ENCODE measurements at places on chromosomes 6 and 20.

GRCh38 chr20:62759981-62760431 lies 36.3 kb upstream of the MRGBP start:
- no peak for DNase-seq

- DNase-seq = no peak
Measured at GRCh38 chr6:157709555-157709954, 113.5 kb upstream of the SNX9 start.

DNA sequence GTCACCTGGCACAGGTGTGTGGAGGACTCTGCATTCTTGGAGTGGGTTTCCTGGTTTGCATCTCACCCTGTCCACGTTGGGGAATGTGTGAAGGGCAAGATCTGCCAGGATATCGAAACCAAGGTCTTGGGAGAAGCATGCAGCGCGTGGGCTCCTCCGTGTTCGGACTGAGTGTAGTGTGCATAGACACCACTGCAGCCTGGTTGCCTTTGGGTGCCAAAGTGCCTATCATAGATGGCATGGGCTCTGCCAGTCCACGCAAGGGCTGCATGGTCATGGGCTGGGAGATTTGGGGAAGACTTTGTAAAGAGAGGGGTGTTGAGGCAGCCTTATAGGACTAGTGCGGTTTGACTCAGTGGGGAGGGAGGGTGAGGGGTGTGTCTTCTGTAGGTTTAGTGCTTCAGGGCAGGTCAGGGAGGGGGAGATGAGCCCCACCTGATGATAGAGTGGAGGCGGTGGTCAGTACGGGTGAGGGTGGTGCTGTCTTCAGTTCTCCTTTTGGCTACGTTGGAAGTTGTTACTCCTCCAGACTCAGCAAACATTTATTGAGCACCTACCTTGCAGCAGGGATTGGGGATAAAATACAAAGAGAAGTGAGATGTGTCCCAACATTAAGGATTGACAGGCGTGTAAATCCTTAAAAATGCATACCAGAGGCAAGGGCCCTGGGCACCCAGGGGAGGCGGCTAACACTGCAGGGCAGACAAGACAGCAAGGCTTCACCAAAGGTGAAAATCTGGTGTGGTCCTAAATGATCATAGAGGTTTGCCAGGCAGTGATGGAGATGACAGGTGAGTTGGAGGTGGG lies 28.3 kb downstream of the DUSP22 start:
- DNase-seq = no peak

GRCh38 chr6:20866935-20867703 lies 332.9 kb downstream of the CDKAL1 start:
- peak; percentile 64 for DNase-seq

GRCh38 chr6:6221787-6222535 lies 98.5 kb downstream of the F13A1 start:
- DNase-seq = no peak

GRCh38 chr6:7566617-7567173 lies 23.3 kb upstream of the SNRNP48 start:
- DNase-seq = no peak

- DNase-seq = peak; percentile 15
Measured at GRCh38 chr6:128932061-128932460, 49.1 kb downstream of the LAMA2 start.

- DNase-seq = no peak
Measured at GRCh38 chr20:757506-757905, 10.8 kb downstream of the SLC52A3 start.

DNA sequence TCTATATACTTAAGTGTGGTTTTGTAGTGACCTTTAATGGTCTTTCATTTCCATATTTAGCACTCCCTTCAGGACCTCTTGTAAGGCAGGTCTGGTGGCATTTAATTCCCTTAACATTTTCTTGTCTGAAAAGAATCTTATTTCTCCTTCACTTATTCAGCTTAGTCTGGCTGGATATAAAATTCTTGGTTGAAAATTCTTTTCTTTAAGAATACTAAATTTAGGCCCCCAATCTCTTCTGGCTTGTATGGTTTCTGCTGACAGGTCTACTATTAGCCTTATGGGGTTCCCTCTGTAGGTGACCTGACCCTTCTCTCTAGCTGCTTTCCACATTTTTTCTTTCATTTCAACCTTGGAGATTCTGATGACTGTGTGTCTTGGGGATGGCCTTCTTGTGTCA lies 236.9 kb downstream of the THBS2 start:
- DNase-seq = no peak

- DNase-seq = peak; percentile 38
Measured at GRCh38 chr6:79453558-79454042, 83.6 kb downstream of the LCA5 start.

GRCh38 chr20:53897884-53898555 lies 172.4 kb downstream of the BCAS1 start:
- DNase-seq = no peak

DNA sequence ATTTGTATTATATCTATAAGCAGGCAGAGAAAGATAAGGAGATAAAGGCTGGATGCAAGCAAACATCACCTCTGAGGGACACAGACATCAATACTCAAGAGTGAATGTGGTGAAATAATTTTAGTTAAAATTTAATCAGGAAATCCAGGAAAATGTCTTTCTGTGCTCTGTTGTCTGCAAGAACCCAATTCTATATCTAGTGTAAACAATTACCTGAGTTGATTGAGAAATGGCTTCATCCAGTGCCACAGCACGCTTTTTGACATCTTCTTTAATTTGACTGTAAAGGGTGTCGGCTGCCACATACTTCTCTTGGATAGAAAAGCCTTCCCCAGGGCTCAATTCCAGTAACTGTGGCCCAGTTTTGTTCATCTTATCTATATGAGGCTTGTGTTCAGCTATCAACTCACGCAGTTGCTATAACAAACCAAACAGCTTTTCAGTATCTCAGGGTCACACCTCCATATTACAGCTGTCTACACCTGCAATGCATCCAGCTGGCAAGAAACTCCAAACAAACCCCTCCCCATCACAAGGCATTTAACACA lies 131.6 kb downstream of the DST start:
- DNase-seq = no peak

DNA sequence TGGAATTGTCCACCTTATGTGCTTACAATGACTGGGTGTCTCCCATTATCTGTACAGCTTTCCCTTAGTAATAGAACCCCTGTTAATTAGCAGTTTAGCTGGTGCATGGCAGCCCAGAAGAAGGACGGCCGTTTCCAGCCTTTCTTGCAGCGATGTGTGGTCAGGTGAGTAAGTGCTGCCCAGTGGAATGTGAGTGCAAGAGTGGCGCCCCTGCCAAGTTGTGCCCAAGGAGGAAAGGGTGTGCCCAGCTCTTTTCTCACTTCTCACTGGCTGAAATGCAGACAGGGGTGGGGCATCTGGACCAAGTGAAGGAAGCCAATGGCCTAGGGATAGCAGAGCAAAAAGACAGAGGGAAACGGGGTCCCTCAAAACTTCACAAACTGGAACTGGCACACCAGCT lies 296.8 kb downstream of the PREX1 start:
- DNase-seq = no peak

DNA sequence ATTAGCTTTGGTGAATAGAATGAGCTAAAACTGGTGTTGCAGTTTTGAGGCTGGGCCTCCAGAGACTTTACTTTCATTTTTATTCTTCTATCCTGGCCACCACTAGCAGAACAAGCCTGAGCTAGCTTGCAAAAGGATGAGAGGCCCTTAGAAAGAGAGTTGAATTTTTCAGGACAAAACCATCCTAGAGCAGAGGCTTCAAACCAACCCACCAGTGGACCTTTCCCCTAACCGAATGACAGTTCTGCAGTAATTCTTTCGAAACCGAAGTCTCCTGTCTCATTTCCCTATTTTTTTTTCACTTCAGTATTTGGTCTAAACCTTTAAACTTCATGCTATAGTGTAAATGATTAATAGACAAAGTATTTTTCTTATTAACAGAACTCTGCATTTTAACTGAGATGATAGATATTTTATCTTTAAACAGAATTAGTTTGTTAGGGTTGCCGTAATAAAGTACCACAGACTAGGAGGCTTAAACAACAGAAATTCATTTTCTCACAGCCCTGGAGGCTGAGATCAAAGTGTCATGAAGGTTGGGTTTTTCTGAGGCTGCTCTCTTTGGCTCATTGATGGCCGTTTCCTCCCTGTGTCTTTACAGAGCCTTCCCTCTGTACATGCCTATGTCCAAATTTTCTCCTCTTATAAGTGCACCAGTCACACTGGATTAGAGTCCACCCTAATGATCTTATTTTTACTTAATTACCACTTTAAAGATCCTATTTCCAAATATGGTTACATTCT lies 80.6 kb upstream of the PAK5 start:
- no peak for DNase-seq

GRCh38 chr6:7021301-7021700 lies 86.5 kb upstream of the RREB1 start:
- no peak for DNase-seq

DNA sequence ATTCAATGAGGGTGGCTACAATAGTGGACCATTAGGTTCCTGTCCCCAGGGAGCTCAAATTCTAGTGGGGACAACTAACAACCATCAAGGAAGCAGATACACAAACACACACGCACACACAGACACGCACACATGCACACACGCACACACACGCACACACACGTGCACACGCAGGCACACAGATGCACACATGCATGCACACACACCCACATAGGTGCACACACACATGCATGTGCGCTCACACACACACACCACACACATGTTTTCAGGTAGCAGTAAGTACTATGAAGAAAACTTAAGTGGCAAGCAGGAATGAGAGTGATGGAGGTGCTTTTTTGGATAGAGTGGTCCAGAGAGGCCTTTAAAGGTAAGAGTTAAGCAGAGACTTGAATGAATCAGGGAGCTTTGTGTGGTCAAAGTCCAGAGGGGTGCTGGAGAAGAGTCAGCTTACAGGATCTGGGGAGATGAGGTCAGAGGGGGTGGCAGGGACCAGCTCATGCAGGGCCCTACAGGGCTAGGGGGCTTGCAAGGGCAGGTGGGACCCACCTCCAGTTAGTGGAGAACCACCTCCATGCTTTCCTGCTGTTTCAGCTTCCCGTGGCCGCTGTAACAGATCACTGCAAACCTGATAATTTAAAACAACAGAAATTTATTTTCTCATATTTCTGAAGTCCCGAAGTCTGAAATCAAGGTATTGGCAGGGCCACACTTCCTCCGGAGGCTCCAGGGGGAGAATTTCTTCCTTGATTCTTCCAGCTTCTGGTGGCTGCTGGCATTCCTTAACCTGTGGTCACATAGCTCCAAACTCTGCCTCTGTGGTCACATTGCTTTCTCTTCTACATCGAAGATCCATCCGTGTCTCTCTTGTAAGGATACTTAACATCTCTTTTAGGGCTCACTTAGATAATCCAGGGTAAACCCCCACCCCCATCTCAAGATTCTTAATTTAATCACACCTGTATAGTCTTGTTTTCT lies 6.9 kb upstream of the NSFL1C start:
- DNase-seq = no peak

DNA sequence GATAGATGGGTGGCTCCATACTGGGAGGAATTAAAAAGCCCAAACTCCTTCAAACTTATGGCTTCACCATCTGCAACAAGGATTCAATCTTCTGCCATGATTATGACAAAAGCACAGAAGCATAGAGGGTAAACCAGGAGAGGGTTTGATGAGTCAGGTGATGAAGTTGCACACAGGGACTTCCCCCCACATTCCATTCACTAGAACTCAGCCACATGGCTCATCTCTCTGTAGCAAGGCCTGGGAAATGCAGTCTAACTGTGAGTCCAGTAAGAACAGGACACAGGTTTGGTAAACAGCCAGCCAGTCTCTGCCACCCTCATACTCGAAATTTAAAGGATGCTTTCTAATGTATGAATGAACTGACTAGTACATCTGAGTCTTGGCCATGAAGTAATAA lies 142.9 kb downstream of the HIVEP2 start:
- DNase-seq = peak; percentile 97

DNA sequence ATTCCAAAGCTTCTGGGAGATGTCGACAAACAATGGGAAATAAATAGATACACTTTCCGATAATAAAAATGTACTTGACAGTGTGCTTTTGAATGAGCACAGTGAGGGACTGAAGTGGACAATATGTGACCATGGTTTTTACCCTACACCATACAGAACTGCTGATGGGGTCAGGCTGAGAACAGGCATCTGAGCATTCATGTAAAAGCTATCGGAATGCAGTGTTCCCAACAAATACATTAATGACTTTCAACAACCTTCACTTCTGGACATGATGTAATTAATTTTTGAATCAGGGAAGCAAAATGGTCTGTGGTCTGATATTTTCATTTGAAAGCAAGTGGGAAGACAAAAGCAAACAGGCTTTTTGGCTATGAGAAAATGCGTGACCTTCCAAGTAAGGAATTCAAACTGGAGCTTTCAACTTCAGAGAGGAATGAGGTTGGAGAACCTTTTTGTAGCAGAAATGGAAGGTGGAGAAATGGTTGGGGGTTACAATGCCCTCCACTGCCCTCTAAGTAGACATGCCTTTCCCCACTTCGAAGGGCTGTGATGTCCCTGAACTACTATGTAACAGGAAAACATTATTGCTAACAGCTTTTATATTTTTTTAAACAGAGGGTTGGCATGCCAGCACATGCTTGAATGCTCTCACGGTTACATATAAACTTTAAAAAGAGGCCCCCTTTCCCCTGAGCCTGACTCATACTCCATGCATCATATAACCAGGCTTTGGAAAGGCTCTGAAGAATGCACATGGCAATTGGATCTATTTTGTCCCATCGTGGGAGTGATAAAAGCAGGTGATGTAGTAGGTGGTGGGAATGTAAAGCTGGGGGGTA lies 203.5 kb upstream of the CITED2 start:
- DNase-seq = peak; percentile 92

DNA sequence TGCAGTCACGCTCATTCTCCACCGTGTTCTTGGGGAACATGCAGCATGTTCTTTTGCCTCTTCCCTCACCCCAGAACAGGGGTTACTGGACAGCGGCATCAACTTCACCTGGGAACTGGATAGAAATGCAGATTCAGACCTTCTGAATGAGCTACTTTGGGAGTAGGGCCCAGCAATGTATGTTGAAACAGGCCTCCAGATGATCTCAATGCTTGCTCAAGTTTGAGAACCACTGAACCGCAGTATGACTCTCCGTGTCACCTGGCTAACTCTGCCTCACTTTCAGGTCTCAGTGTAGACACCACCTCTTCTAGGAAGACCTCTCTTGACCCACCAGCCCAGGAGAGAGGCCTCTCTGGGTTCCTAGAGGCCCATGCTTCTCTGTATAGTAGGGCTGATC lies 4.9 kb downstream of the TRIB3 start:
- no peak for DNase-seq

DNA sequence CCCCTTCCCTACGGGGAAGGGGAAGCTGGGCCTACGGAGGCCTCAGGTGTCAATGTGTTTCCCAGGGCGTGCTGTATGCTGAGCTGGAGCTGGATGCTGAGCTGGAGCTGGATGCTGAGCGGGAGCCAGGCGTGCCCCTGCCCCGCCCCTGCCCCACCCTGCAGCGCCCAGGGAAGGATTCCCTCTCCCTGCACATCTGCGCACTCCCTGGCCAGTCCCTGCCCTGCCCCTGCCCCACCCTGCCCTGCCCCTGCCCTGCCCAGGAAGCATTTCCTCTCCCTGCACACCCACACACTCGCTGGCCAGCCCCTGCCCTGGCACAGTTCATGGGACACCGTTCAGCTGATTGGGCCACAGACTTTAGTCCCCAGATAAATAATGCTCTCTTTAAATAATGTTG lies 196.8 kb downstream of the SMOC2 start:
- no peak for DNase-seq

GRCh38 chr6:20997143-20997769 lies 463.0 kb downstream of the CDKAL1 start:
- peak; percentile 18 for DNase-seq

- no peak for DNase-seq
Measured at GRCh38 chr20:23278172-23278571, 72.4 kb upstream of the NXT1 start.
